ENCODE measurements at places on chromosomes 12 and 14. TPM values are rescaled to one million over a fixed set of nuclear protein-coding genes. Genes with fewer than 3 reads are reported as not detected.

Gene FAIM2
- total RNA-seq: not detected

Gene TTLL5
- total RNA-seq: 19.8 TPM

Gene PTPRR
- total RNA-seq: not detected

Gene SCYL2
- total RNA-seq: 40.8 TPM

Gene DIO2
- total RNA-seq: not detected

Gene VASH1
- total RNA-seq: 7.3 TPM
